ENCODE measurements at places on chromosomes 7 and 10.
A peak's percentile ranks its signal among the peaks of the same experiment; 100 is the strongest.

DNA sequence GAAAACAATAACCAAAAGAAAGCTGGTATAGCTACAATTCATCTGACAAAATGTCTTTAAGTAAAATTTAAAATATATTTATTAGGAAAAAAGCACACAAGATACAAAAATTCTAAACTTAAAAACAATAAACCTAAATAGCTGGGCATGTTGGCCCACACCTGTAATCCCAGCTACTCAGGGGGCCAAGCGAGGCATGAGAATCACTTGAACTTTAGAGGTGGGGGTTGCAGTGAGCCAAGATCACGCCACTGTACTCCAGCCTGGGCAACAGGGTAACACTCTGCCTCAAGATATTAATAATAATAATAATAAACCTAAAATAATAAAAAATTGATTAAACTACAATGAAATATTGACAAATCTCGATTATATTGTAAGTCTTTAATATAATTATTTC is 77.8 kb upstream of the PDK4 start:
- DNase-seq = no peak

DNA sequence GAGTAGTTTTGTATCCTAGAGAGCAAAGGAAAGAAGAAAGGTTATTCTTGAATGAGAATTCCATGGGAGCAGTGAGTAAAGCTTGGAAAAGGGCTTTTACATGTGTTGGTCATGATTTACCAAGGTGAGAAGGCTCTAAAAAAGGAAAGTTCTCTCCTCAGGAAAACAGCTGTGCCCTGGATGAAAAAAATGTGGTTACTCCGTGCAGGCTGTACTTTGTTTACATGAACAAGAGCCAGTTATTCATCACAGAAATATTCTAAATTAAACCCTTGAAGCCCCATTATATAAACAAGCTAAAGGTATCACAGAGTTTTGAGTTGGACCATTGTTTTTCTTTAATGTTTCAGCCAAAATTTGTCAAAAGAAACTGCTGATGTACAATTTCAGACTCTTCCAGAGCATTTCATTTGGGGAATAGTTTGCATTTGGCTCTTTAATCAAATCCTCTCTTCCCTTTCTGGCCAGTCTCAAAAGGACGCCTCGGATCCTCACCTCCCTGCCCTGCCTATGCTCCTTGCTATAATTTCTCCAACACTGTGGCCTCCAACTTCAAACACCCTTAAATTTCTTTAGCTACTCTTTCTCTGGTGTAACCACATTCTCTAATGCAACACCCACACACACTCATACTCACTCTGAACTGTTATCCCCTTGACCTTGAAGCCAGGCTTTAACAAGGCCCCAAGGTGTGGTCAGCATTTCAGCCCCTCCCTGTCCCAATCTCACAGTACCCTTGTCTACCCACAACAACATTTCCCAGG is 47.4 kb downstream of the AFAP1L2 start:
- no peak for DNase-seq

- DNase-seq = no peak
Measured at GRCh38 chr10:58955615-58956014, 220.8 kb upstream of the PHYHIPL start.

GRCh38 chr10:91424016-91424415 is 13.9 kb downstream of the HECTD2 start:
- no peak for DNase-seq

DNA sequence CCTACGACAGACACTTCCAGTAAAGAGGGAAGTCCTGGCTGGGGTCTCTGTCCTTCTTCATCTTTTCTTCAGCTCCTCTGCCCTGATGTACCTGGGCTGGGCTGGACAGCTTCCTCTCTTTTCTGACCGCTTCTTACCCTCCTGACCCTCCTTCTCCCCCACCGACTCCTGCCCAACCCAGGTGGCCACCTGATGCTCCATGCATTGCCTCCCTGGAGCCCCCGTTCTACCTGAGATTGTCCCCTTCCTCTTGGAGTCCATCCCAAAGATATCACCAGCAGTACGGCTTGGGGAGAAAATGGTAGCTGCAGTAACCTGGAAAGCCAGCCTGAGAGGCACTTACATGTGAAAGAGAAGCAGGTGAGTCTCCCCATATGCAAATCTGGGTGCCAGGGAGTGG is 566.3 kb downstream of the TCERG1L start:
- no peak for DNase-seq

GRCh38 chr10:98041352-98042043 is 11.1 kb upstream of the CRTAC1 start:
- peak; percentile 77 for DNase-seq

DNA sequence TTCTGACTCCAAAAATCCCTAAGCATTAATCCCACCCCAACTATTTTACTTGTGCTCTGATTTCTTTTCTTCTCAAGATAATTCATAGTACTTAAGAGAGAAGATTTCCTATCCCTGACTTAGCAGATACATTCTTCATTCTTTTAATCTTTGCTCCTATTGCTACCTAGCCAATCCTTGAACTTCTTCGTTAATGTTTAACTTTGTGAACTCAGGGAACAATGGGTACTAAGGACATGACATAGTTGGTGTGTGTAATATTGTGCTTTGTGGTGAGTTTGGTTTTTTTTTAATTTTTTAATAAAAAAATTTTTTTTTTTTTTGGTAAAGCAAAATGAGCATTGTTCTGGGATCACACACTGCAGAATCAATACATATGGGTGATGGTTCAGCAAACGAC is 166.2 kb downstream of the CHCHD3 start:
- DNase-seq = no peak

DNA sequence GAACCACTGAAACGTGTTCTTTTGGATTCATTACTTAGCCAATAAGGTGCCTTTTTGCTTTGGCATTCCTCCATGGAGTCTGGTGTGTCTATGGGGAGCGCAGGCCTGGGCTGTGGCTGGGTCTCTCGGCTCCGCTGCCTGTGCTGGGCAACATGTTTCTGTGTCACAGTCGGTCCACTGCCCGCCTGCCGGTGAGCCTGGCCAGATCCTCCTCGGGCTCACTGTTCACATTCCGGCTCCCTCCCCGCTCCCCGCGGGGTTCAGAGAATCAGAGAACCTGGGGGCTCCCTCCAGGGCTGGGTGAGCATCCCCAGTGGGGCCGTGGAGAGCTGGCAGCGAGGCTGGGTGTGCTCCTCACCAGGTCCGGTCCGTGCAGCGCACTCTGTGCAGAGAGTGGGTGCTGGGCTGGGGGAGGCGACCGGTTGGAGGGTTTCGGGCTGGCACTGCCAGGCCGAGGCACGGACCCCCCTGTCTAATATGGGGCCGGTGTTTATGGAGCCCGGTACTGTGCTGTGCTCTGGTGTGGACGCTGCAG is 70.4 kb downstream of the INPP5A start:
- no peak for DNase-seq

DNA sequence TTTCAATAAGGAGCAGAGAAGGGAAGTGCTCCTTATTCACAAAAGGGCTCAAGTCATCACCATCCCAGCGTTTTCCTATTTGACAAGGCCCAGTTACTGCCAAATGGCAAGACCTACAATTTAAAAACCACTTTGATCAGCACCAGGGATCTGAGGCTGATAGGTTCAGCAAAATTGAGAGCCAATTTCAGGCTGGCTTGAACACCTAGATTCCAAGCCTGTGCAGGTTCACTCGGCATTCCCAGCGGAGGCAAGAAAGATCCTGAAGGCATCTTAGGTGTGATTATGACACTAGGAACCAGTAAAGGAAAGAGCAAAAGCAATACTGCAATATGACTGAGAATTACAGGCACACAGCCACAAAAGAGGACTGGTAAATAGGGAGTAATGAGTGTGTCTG is 441.4 kb downstream of the CALN1 start:
- no peak for DNase-seq

DNA sequence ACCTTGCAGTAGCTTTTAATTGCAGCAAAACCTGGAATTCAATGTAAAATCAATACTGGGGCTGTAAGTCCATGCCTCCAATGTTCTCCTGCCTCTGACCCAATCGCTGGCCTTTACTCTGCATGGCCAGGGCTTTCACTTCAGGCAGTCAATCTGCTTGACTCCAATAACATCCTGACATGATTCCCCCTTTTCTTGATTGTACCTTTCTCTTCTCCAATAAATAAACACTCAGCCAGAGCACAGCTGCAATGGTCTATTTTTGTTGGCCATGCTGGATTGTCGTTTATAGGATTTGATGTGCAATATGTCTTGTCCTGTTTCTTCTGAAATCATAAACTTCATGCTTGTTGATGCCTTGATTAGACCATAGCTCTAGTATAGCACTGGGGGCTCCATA is 97.8 kb upstream of the COL1A2 start:
- no peak for DNase-seq

DNA sequence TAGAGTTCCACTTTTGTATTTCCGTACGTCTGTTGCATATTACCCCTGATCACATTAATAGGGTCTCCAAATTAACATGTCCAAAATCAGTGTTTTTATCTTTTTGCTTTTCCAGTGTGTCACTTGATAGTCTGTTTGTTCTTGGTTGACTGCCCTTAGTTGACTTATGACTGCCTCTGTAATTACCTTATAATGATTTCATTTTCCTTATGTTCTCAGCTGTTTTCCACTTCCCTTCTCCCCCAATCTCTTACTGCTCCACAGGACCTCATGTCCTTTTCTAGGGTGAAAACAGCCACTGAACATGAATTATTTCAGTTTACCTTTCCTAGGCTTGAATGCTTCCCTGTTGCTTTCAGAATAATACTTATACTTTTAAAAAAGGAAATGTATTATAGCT is 54.7 kb downstream of the MAPK8 start:
- DNase-seq = no peak

Measured in NAMALWA (cell line).